ENCODE measurements at places on chromosomes 4 and X. TPM values are rescaled to one million over a fixed set of nuclear protein-coding genes. Genes with fewer than 3 reads are reported as not detected.

DNA sequence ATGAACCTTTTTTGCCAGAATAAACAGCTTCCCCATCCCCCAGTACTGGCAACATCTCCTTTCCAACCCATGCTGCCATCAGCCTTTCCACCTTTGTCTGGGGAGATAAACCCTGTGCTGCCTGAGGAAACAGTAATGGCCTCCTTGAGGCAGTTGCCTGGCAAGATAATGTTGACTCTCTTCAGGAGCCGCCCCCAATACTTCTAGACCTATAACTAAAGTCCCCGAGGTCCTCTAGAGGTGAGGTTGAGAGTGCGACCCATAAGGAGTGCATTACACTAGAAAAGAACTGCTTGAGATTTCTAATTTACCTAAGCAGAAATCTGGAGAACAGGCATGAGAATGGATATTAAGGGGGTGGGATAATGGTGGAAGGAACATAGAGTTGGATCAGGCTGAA, 963.2 kb upstream of the PCDH7 start:
- DNase-seq: no peak

- no peak for DNase-seq
Observed at GRCh38 chr4:142366769-142367181, 479.3 kb downstream of the INPP4B start.

DNA sequence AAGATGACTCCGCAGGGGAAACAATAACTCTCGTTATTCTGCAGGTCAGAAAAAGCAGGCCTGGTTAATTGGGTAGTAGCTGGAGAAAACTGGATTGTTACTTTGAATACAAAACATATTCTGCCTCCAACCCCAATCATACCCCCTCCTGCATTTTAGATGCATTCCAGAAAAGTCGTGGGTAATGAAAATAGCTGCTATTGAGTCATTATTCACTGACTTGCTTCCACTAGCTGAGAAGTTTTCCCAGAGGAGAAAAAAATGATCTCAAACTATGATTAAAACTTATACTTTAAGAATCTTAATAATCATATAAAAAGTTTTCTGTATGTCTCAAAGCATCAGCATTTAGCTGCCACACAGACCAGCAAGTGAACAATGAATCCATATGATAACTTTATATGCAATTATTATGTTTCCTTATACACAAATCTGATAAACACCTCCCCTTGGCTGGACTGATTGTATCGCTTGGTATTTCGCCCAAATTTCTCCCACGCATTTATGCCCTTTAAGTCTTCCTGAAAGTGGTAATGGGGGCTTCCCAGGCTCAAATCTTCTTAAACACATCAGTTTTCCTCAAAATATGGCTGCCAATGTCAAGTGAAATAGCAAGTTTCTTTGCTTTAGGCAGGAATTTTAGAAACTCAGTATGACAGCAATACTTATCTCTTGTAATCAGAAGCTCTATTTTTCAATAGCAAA, 181.0 kb downstream of the LDB2 start:
- DNase-seq: no peak

- no peak for DNase-seq
Observed at GRCh38 chr4:138866314-138866713, 149.3 kb upstream of the NOCT start.

DNA sequence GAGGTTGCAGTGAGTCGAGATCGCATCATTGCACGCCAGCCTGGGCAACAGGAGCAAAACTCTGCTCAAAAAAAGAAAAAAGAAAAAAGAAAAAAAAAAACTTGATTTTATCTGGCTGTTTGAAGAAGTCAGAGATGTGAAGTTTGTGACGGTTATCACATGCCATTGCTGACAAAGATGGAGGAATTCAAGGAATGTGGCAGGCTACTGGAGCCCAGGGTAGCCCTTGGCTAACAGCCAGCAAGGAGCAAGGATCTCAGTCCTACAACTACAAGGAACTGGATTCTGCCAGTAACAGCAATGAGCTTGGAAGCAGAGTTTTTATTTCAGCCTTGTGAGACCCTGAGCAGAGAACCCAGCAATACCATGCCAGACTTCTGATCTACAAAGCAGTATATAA, 24.3 kb upstream of the TET2 start:
- no peak for DNase-seq

DNA sequence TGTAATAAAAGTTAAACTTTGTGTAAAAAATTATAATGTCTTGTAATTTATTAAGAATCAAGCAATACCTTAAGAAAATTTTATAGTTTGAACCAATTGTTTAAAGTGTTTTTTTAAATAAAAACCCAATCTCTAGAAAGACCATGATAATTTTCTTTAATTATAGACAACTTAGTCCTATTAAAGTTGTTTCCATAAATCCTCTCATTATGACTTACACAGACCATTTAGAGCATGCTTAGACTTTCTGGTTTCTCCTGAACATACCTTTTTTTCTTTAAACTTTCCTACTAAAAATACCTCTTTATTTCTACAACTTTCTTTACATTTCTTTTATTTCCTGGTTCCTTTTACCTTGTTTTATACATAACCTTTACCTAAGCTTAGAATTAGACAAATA, 837.4 kb downstream of the PCDH19 start:
- no peak for DNase-seq

TCEAL3 gene
- 39.2 TPM for polyA plus RNA-seq

CD99L2 gene
- polyA plus RNA-seq: 39.1 TPM

TMSB15A gene
- polyA plus RNA-seq: 59.9 TPM

TEX11 gene
- polyA plus RNA-seq: 0.08 TPM
